ENCODE measurements at places on chromosomes 5 and 9.

DNA sequence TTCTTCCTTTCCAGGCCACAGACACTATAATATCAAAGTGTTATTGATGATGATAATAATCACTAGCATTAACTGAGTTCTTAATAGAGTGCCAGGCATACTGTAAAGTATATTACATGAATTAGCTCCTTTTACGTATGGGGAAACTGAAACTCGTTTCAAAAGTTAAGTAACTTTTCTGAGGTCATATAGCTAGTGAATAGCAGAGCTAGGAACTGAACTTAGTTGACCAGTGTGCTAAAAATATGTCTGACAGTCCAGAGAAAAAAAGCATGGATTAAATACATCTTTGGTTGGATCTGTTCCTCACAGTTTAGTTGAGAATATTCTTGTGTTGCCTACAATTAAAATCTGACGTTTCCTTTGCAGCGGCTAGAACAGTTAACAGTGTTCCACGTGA is 18.4 kb upstream of the CATSPER3 start:
- no peak for DNase-seq

DNA sequence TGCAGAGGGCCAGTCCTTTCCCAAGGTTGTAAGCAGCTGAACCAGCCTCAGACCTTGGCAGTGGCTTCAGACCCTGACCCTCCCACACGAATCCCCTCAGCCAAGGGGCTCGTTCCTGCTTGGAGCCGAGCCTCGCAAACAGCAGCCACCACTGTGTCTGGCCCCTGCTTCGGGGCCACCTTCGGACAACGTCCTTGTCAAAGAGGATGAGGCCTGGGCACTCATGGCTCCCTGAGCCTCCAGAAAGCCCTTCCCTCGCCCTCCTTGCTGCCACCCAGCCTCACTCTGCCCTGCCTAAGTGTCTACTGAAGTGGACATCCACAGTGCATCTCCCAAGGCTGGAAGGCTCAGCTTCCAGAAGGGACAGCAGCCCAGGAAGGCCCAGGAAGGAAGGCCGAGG is 161.7 kb downstream of the OLFM1 start:
- DNase-seq: no peak

GRCh38 chr5:154202379-154203260 is 12.1 kb downstream of the GALNT10 start:
- no peak for DNase-seq

- no peak for DNase-seq
Observed at GRCh38 chr5:51882647-51883046, 499.4 kb downstream of the ISL1 start.

DNA sequence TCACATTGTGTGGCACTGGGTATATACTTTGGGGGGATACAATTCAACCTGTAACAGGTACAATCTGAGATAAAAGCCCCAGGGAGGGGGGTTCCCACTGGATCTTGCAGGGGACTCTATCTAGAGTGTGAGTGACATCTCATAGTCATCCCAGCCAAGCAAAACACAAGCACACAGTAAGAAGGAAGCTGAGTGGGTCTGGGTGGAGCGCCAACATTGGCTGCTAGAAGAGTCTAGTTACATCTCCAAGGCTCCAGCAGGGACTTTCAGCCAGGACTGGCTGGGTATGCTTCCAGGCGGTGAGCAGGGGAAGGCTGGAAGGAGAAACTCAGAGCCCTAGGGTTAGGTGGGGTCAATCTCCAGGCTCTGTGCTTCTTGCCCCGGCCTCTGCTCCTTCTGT is 53.0 kb downstream of the IL31RA start:
- peak; percentile 40 for DNase-seq
